ENCODE measurements at places on chromosomes 2 and 18.

DNA sequence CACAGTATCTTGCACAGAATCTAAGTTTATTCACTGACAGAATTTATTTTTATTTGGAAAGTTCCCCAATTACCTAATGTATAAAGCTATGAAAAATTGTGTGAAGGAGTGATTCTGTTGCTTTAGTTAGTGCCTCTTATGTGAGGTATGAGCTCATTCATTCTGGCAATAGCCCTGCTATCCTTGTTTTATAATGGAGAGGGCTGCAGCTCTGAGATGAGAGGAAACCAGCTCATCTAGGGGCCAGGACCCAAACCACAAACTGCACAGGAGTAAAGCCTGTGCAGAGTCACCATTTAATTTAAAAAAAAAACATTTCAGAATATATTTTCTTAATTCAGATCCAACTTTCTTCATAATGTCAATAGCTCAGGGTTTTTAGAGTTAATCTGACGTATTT lies 383.0 kb downstream of the TMEM182 start:
- DNase-seq: no peak

- DNase-seq: no peak
These were observed 329.3 kb downstream of the INSIG2 start for GRCh38 chr2:118417406-118418120.

DNA sequence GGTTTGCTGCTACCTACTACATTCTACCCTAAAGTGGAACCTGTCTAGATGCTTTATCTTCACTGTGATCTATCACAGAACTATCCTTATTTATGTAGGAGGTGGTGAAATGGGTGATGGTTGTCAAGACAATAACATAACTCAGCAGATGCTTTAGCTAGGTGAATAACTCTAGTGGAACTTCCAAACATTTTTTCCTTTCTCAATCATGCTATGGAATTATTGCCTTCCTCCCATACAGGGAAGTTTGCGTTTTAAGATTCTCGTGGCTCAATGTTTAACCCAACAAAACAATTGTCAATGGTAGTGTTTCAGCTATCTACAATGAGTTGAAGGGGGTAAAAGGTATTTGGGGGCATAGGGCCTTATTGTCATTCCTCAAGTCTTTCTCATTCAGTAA lies 82.6 kb upstream of the GLI2 start:
- no peak for DNase-seq

GRCh38 chr18:74610051-74610615 lies 12.5 kb downstream of the ZNF407 start:
- no peak for DNase-seq

- DNase-seq: no peak
These were observed 4.3 kb upstream of the SNTG2 start for GRCh38 chr2:946073-946948.

GRCh38 chr18:35407871-35408481 lies 30.8 kb upstream of the ZNF396 start:
- peak; percentile 30 for DNase-seq
